ENCODE measurements at places on chromosomes 6 and 20.

DNA sequence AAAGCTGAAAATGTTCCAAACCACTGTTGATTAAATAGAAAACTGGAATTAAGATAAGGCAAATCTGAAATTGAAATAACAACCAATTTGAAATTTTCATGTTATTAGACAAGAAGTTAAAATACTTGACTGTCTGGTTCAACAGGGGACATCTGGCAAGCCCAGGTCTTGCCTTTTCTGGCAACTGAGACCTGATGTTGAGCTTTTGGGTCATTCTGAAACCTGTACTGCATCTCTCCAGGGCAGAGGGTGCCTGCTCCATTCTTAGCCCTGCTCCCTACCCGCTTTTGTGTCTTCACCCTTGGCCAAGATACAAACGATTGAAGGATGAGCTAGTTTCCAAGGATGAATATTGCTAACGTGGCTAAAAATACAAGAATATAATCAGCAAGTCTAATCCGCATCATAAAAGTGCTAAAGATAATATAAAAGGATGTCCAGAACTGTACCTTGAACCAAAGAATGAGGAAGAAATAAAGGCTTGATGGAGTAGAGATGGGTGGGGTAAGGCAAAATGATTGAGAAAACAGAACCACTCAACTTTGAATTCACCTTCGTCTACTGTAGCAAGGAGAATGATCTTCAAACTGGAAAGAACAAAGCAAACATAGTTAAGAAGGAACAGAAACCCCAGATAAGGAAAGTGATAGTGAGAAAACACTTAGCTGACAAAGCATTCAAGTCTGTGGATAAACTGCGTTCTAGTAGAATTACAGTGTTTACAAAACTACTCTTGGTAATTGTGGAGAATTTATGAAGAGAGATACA lies 109.8 kb upstream of the MAN1A1 start:
- no peak for DNase-seq

- no peak for DNase-seq
Measured at GRCh38 chr20:35885212-35885611, 69.1 kb downstream of the SCAND1 start.

- DNase-seq = no peak
Measured at GRCh38 chr6:133528566-133528965, 287.4 kb downstream of the EYA4 start.

DNA sequence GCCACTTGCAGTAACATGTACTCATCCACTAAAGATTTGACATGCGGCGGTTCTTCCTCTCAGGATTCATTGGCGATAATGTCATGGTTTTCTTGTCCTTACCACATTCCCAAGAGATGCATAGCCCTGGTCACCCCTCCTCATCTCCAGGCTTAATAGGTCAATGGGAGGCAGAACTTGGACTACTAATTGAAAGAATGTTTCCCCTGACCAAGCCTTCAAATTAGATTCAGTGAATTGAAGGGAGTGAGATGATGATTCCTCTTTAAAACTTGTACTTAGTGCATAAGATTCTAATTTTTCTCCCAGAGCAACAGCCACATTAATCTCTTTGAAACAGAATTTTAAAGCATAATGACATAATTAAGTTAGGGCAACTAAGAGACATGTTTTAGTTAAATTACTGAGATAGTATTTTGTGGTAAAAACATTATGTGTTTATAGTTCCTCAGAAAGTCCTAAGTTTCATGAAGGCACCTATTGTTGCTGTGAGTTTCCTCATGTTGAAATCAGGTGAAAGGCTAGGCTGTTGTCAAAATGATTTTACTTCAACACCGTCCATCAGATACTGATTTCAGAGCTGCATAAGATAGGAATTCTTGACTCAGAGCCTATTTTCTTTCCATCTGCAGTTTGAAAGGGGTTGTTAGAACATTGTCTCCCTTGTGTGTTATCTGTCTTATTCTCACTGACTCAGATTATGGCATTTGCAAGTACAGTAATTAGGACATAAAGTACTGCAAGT lies 48.5 kb downstream of the STK4 start:
- DNase-seq = no peak

- no peak for DNase-seq
Measured at GRCh38 chr6:26270486-26270861, 94.5 kb upstream of the BTN3A2 start.

DNA sequence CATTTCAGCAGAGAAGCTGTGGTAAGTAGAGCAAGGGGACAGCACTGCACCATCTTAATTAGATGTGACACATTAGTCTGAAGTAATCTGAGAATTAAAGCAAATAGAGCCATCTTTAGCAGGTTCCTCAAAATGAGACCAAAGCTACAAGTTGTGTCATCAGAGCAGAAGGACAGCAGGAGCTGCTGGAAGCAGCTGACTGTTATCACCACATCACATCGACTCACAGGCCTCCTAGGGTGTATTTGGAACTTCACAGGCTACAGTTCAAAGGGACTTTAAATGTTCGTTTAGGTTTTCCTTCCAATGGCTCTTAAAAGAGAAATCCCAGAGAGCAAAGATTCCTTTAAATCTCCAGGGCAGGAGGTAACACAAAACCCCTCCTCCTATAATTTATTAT lies 69.5 kb downstream of the LCA5 start:
- no peak for DNase-seq

DNA sequence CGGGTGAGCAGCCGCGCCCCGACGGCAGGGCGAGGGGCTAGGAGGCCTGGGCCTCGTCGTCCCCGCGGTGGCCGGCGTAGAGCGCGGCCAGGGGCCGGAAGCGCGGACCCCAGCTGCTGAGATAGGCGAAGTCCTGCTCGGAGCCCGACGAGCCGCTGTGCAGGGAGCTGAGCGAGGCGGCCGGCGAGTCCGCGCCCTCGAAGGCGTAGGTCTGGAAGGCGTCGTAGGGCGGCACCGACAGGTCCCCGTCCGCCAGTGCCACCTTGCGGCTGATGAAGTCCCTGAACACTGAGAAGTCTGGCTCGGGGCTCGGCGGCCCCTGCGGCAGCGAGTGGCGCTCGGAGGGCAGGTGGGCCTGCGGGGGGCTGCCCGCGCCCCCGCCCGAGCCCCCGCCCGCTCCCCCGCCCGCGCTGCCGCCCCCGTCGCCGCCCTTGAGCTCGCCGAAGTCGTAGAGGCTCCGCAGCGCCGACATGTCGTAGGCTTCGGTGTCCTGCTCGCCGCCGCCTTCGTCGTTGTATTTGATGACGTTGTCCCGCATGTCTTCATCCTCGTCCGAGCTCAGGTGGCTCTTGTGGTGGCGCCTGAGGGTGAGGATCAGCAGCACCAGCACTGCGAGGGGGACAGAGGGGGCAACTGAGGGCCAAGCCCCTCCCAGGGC lies 56.5 kb downstream of the CD40 start:
- peak; percentile 80 for DNase-seq

GRCh38 chr20:3781153-3781910 lies at the start of gene SPEF1:
TSS of gene SPEF1 (minus strand) at chr20:3781448. CDS start at chr20:3781287, 161 bp downstream.
- peak; percentile 72 for DNase-seq

- DNase-seq = no peak
Measured at GRCh38 chr20:23585808-23586734, 17.8 kb upstream of the CST9L start.

GRCh38 chr6:36355819-36356218 lies 19.1 kb upstream of the BNIP5 start:
- DNase-seq = no peak

- DNase-seq = no peak
Measured at GRCh38 chr20:56166781-56167465, 81.6 kb upstream of the MC3R start.

DNA sequence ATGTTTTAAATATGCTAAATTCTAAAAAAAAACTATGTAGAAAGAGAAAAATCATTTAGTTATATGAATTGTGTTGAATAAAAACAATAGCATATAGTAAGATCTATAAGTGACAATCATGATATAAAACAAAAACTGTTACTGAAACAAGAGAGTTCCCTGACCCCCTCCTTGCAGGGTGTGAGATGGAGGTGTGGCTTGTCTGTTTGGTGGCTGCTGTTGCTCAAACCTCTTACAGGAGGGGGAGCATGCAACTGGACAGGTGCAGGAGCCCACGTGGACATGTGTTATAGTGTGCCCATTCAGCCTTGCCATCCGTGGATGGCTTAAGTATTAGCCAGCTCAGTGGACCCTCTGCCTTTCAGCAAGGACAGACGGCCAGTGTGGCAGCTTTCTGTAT lies 206.7 kb downstream of the MOXD1 start:
- no peak for DNase-seq

DNA sequence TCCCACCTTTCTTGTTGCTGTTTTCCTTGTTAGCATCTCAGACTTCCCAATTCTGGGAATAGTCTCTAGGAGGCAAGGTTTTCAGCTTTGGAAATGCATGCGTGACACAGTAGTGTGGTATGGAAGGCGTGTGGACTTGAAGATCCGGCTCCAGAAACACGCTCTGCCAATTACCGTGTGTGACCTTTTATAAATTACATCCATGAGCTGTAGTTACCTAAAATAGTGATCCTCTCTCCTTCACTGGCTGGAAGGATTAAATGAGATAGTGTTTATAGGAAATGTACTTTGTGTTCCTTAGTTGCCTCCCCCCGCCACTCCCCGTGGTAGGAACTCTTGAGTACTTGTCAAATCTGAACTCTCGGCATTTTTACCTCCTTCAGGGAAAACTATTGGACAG lies 13.0 kb downstream of the E2F3 start:
- DNase-seq = no peak

DNA sequence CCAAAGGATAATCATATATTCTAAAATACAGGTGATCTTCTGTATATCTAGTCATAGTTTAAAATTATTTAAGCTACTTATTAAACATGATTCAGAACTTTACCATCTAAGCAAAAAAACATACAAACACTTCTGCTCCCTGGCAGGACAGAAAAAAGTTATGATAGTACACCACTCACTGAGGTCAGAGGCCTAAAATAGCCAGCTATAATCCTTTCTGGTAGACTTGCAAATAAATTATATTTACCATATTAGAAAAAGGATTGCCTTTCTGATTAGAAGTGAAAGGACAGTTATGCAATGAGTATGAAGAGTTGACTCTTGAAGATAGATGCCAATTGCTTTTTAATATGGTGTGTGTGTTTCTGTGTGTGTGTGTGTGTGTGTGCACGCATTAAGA lies 207.4 kb downstream of the BMP2 start:
- no peak for DNase-seq

DNA sequence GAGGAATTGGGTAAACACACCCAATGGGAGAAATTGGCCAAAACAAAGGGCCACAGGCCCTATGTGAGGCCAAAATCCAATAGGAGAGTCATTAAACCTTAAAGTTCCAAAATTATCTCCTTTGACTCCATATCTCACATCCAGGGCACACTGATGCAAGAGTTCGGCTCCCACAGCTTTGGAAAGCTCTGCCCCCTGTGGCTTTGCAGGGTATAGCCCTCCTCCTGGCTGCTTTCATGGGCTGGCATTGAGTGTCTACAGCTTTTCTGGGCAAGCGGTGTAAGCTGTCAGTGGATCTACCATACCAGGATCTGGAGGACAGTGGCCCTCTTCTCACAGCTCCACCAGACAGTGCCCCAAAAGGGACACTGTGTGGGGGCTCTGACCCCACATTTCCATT lies 160.5 kb downstream of the ADGRG6 start:
- no peak for DNase-seq

DNA sequence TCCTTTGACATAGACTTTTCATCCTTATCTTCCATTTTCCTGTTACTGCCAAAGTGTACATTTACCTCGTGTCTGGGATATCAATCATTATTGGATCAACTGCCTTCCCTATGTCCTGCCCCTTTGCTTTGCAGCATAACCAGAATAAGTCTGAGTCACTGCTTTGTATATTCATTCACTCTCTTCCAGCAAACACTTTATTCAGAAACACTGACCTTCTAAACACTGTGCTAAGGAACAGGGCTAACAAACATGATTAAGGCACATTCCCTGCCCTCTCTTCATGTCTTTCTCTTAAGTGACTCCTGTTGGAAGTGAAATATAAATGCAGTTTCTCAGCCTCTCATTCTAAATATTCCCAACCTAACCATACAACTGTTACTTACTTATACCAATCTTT lies 66.9 kb downstream of the COL19A1 start:
- no peak for DNase-seq

GRCh38 chr6:108897371-108897770 lies 49.1 kb downstream of the ARMC2 start:
- DNase-seq = no peak

GRCh38 chr20:2320813-2321658 lies 25.2 kb downstream of the TGM3 start:
- no peak for DNase-seq

DNA sequence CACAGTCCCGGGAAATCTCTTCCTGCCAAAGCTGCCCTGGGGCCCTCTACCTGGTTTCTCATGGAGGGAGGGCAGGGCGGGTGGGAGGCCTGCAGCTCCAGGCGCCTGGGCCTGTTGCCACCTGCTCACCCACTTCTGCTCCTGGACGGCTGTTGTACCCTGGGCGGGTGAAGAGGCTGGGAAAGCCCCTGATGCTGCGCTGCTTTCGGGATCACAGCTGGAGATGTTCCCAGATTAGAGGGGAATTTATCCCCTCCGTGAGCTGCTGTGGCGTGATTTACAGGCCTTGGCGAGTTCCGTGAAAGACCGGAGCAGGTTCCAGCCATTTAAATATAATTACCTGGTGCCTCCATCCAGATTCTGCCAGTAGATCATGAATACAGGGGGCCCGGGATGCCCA lies 12.3 kb upstream of the VSTM2L start:
- DNase-seq = no peak

- DNase-seq = no peak
Measured at GRCh38 chr6:26331218-26332073, 33.6 kb upstream of the BTN3A2 start.

DNA sequence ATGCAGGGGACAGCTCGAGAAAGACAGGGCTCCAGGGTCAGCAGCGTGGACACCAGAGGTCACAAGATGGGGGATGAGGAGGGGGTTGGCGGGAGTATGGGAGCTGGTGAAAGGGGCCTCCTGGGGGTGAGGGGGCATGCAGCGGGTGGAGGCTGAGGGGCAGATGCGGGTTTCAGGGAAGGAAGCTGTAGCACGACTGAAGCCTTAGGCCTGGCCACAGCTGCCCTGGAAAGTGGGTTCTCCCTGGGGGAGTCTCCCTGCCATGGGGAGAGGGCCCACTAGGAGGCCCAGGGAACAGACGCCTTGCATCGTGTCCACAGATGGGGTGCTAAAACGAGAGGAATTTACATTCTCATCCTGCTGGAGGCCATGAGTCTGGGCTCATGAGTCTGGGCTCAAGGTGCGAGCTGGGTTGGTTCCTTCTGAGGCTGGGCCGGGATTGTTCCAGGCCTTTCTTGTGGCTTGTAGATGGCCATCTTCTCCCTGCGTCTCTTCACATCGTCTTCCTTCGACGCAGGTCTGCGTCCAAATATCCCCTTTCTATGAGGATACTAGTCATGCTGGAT lies 18.0 kb downstream of the APCDD1L start:
- no peak for DNase-seq

GRCh38 chr6:10522929-10523573 lies 1.9 kb downstream of the GCNT2 start:
- peak; percentile 29 for DNase-seq

DNA sequence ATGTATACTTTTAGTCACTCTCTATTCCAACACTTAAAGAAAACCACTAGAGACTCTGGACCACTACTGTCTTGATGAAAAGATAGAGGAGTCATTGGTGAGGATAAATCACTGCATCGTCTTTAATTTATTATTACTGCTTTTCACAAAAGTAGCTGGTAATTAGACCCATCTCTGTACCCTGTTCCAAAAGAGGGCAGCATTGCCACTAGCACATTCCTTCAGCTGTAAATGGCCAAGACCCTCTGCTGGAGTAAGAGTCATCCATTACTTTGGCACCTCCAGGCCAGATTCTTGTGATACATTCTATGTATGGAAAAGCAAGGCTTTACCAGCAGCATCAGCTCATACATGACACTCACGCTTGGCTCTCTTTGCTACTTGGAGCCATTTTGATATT lies 49.5 kb upstream of the PREP start:
- DNase-seq = no peak

Measured in thyroid gland (tissue), 4 donors.